ENCODE measurements at places on chromosomes 6 and 20.

GRCh38 chr6:113631666-113632065 lies 225.5 kb upstream of the MARCKS start:
- no peak for DNase-seq

- DNase-seq, result no peak
These were observed 49.0 kb downstream of the HNF4A start for GRCh38 chr20:44404204-44405181.

- DNase-seq, result no peak
These were observed 135.6 kb downstream of the EYA4 start for GRCh38 chr6:133376743-133377142.

DNA sequence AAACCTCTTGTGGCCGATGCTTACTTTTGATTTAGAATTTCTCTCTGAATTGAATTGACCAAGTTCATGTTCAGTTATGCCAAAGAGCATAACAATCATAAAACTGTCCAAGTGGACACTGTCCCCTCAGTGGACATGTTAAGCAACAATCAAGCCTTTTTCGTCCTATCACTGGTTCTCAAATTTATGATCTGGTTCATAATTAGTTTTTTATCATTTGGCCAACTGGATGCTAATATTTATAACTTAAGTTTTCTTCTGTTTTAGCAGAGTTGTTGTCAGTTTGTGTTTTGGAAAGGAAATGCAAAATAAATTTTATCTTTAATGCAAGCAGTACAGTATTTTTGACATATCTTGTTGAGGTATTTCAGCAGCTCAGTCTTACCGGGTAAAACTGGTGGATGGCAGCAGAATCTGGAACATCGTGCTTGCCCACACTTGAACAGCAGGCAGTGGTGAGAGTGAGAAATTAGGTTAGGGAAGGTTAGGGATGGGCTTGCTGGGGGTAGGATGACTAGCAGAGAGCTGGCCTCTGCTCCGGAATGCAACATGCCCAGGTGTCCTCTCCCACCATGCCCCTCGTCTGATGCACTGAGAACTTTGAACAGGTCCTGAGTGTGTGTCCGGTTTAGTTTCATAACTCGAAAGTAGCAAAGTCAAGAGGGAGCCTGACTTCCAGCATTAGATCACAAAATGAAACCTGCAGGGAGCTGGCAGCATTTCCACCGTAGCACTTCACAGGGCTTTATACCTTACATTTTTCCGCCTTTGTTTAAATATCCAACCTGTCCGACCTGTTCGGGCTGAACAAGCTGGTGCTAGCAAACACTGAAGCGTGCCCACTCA lies 93.1 kb downstream of the RREB1 start:
- DNase-seq, result no peak

Measured in activated CD4-positive, CD25-positive, alpha-beta regulatory T cell treated with anti-CD3 and anti-CD28 coated beads, Interleukin-2, amount 50 U/mL, for 16 hours (primary cell).